Aorta (tissue), 5 donors: ENCODE measurements at places on chromosomes 7 and 10. TPM values are rescaled to one million over a fixed set of nuclear protein-coding genes. Genes with fewer than 3 reads are reported as not detected.

DNA sequence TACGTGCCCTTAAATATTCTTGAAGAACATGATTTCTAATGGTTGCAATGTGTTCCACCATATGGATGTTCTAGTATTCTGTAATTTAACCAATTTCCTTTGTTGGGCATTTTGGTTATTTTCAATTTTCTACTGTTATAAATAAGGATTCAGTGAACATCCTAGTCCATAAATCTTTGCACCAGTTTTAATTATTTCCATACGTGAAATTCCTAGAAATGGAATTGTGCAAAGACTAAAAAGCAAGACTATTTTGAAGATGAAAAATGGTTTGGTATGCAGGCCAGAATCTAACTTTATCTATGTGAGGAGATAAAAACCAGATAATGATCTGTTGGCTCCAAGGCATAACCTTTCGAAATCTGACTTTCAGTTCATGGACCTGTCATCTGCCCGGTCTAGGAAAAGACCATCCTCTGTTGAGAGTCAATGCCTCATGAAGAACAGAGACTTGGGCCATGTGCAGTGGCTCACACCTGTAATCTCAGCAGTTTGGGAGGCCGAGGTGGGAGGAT is 633.2 kb upstream of the NRP1 start:
- DNase-seq, result no peak

- DNase-seq, result peak; percentile 49
These were observed 40.5 kb upstream of the SLF2 start for GRCh38 chr10:100872034-100872791.

- peak; percentile 72 for DNase-seq
These were observed 116.6 kb downstream of the NKX6-2 start for GRCh38 chr10:132669208-132669861.

DNA sequence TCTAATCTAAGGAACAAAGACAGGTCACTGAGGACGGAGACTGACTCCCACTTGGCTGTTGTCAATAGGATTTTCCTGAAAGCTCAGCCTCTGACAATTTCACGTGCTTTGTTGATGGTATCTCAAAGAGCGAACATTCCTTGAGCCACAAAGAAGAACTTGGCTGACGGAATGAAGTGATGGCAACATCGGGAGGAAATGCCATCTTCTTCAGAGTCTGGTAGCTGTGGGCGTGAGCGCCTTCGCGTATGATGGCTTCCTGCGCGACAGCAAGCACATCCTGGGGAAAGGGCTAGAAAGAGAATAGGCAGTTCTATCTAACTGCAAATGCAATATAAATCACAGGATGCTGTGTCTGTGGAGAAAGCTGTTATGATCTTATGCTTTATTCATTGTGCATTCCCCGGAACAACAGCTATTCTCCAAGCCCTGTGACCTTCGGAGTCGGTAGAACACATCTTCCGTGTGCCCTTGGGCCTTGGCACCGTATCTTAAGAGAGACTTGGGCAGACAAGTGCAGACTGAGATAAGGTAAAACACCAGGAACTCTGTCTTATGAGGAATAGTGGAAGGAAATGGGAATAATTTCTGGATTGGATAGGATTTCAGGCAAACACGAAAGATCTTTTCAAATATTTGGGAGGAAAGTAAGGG is 19.6 kb upstream of the GTPBP4 start:
- no peak for DNase-seq

DNA sequence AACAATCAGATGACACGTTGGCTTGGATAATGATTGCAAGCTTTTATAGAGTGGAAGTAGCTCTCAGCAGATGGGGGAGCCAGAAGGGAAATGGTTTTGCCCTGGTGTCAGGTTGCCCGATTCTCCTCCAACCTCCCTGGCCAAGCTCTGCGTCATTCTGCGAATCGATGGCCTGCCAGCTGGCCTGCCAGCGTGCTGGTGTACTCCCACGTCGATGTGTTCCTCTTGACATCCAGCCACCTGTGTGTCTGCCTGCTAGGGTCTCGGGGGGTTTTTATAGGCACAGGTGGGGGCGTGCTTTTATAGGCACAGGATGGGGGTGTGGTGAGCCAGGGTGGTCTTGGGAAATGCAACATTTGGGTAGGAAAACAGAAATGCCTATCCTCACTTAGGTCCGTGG is 4.6 kb downstream of the NET1 start:
- DNase-seq, result no peak

DNA sequence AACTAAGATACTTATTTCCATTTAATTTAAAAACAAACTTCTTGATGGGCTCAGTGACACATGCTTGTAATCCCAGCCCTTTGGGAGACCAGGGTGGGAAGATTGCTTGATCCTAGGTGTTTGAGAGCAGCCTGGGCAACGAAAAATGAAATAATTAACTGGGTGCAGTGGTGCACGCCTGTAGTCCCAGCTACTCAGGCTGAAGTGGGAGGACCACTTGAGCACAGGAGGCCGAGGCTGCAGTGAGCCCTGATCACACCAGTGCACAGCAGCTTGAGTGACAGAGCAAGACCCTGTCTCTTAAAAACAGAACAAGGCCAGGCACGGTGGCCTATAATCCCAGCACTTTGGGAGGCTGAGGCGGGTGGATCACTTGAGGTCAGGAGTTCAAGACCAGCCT is 37.4 kb downstream of the AVL9 start:
- no peak for DNase-seq

DNA sequence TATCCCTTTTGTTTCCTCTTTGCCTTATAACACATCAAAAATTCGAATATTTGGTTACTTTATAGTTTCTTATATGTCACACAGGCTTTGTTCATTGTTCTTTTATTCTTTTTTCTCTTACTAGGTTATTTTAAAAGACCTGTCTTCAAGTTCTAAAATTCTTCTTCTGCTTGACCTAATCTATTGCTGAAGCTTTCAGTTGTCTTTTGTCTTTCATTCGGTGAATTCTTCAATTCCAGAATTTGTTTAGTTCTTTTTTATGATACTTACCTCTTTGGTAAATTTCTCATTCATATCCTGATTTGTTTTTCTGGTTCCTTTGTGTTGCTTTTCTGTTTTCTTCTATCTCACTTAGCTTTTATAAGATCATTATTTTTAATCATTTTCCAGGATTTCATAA is 188.4 kb downstream of the ZEB1 start:
- no peak for DNase-seq

DNA sequence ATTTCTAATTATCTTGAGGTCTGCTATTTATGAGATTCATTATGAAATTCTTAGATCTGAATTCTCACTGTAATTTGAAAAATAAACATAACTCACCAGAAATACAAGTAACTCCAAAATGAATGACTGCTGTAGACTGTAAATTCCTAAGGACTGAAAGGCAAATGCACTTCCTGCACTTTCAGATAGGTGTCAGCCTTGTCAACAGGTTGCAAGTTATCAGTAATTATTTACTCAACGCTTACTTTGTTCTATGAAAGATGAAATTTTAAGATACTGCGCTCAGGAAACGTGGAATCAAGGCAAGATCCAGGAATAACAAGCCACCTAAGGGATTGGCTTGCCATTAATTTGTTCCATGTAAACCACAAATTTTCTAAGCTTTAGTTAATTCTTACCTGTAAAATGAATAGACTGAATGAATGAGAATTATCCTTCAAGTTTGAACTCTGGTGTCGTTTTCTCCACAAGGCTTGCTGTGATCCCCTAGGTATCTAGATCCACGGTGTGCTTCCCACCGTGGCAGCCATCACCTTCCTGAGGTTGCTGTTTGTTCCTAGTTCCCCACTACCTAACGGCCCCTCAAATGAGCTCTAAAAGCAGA is 12.6 kb downstream of the DHX32 start:
- no peak for DNase-seq

GRCh38 chr10:1281405-1281782 is 225.2 kb downstream of the WDR37 start:
- DNase-seq, result no peak

DNA sequence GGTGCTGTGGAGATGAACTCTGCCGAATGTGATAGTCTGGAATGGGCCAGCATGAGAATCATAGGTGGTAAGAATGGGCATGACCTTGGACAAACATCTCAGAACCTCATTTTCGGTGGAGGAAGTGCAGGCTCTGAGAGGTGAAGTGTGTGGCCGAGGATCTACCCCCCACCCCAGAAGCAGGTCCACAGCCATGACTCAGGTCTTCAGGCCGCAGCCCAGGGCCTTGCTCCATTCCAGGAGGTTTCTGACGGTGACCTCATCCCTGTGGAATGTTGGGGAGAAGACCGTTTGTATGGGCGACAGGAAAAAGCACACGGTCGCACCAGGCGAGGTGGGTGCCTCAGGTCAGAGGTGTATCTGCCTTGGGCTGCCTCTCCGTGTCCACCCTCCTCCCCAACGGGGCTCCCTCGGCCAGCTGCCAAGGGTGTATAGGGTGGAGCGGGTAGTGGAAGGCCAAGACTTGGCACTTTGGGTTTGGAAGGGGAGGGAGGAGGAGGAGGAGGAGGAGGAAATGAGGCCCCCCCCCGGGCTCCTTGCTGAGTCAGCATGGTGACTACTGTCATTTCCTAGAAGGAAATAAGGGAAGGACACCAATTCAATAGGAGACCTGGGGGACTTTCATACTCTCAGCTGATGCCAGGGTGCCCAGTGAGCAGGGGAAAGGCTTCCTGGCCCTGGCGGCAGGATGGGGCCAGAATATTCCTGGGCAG is 168.0 kb upstream of the RHEB start:
- DNase-seq, result peak; percentile 91

DNA sequence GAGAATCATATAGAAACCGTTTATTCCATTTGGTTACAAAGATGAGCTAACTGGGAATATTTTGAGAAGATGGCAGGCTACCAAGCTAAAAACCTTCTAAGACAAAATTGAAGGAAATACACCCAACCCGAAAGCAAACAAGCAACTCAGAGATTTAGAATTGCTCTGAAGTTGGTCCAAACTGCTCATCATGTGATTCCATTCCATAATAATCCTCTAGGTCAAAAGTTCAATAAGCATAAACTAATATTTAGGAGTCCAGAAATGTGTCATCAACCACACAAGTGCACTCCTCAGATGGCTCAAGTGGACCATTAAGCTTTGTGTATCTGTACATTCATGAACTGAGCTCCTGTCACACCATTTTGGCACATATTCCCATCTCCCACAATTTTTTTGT is 28.7 kb downstream of the DGKI start:
- DNase-seq, result no peak

DNA sequence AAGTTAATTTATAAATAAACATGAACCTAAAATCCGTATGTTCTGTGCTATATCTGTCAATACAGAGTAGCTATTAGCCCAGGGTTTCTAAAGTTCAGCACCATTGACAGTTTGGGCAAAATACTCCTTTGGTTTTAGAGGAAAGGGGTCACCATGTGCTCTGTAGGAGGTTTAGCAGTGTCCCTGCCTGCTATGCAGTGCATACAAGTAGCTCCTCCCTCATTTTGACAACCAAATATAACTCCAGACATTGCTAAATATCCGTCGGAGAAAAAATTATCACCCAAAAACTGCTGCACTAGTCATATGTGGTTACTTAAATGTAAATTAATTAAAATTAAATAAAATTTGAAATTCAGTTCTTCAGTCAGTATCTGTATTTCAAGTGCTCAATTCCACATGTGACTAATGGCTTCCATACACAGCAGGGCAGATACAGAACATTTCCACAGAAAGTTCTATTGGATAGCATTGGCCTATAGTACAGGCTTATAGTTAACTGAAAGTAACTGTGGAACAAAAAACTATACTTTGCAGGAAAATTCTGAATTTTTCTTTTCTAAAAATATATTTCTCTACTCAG is 6.4 kb downstream of the UPF2 start:
- no peak for DNase-seq

- DNase-seq, result no peak
These were observed 306.4 kb downstream of the NXPH1 start for GRCh38 chr7:8739837-8740236.

- no peak for DNase-seq
These were observed 962.4 kb downstream of the GATA3 start for GRCh38 chr10:9016930-9017329.

DNA sequence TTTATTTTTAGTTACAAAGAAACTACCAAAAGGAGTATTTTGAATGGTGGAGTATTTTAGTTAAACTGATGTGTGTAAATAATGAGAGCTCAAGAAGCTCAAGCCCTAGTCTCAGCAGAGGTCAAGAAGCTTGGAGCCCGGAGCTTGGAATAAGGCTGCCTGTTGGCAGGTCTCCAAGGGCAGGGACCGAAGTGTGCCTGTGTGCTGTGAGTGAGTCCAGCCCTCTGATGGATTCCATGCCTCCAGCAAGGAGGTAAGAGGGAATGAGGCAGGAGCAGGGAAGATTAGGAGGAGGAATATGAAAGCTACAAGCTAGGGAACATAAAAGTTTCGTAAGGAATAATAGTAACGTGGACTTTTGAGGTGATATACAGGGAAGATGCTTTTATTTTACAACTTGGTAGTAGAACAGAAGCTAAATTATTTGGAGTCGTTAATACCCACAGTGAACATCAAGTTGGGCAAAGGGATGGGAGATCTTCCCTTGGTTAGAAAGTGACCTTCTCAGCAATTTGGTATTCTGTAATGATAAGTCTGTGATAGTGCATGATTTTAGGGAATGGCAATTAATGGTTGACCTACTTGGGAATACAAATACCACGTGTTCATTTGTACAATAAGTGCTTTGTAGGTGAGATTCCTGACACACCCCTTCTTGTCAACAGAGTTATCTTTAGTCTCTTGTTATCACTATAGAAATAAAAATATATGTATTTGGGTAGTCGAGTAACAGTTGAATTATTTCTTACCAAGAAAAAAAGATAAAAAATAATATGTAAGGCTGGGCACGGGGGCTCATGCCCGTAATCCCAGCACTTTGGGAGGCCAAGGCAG is 4.6 kb downstream of the SEC23IP start:
- peak; percentile 64 for DNase-seq

GRCh38 chr10:1807924-1808323 is 70.6 kb upstream of the ADARB2 start:
- DNase-seq, result no peak

DNA sequence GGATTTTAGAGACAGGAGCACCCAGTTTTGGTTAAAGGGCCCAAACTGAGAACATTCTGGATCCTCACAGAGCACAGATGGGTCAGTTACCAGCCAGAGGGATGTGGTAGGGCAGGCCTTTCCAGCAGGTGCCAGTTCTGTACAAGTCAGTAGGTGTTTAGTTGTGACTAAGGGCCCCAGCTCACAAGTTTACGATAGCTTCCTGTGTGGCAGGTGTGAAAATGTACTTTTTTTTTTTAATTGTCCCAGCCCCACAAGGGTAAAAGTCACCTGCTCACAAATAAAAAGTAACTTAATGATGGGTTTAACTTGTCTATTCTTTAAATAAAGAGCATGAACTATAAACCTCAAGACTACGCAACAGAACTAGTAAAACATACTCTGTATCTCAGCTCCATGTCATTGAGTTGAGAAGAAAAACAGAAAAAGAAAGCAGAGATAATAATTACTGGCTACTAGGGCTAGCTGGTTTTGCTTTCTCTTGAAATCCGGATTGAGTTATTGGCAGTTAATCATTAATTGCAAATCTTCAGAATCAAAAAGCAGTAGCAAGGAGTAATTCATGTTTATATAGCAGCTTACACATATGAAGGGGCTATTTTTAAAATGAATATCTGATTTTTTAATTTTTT is 15.4 kb downstream of the NFE2L3 start:
- DNase-seq, result no peak

MEOX2 gene
- polyA plus RNA-seq, result 5.4 TPM

INPP5F gene
- 6.9 TPM for polyA plus RNA-seq

PDK4 gene
- polyA plus RNA-seq, result 126 TPM

PMPCB gene
- polyA plus RNA-seq, result 70.8 TPM

ZNF727 gene
- polyA plus RNA-seq, result not detected

CFAP43 gene
- polyA plus RNA-seq, result not detected

NSUN6 gene
- 10.7 TPM for polyA plus RNA-seq

CFAP70 gene
- 0.25 TPM for polyA plus RNA-seq

AFAP1L2 gene
- 4.0 TPM for polyA plus RNA-seq

WIPF3 gene
- polyA plus RNA-seq, result 3.4 TPM

OR2A5 gene
- not detected for polyA plus RNA-seq

PPRC1 gene
- 9.8 TPM for polyA plus RNA-seq
